ENCODE measurements at places on chromosomes 7 and 10. TPM values are rescaled to one million over a fixed set of nuclear protein-coding genes. Genes with fewer than 3 reads are reported as not detected.

DNA sequence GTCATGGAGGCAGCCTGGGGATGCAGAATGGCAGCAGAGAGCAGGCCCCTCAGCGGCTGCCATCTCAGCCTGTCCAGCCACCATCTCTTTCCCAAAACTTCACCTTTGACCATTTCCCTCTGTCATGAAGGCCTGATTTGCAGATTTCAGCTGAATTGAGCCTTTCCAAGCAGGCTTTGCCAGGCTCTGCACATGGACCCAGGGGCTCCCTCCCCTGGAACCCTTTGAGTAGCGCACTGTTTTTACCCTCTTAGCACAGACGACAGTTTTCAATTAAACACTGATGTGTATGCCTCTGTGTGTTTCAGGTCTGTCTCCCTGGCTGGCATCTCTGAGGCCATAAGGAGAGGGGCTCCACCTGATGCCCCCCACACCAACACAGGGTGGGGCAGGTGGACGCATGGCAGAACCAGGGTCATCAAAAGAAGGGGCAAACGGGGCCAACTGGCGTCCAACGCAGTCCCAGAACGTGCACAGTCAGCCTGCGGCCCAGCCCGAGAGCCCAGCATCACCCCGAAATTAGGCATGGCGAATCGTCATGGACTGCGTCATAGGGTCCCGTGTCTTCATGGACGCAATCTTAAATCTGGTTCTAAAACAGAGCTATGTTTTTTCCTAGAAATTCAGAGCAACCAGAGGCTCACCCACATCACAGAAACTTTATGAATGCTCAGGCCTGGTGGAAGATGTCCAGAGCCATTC, 185.0 kb upstream of the TCERG1L start:
- no peaks in the 10 kb centered on the region for H3K36me3 ChIP-seq
- no peaks in the 10 kb centered on the region for H3K4me1 ChIP-seq
- H3K4me3 ChIP-seq, result no peak overlapping the region
- H3K27ac ChIP-seq, result no peak overlapping the region
- DNase-seq, result no peak

GRCh38 chr7:105703207-105703930, 122.1 kb upstream of the EFCAB10 start:
- no peak overlapping the region for H3K4me3 ChIP-seq
- DNase-seq, result no peak
- H3K4me1 ChIP-seq, result peaks cover 5% of the 10 kb centered on the region
- H3K27ac ChIP-seq, result no peak overlapping the region

The CYP3A4 gene
- 0.61 TPM for total RNA-seq

The KCND2 gene
- 0.84 TPM for total RNA-seq

The PRKAR2B gene
- 87.9 TPM for total RNA-seq

The TDRD1 gene
- total RNA-seq, result 0.11 TPM
